ENCODE measurements at places on chromosomes 6 and 20.

DNA sequence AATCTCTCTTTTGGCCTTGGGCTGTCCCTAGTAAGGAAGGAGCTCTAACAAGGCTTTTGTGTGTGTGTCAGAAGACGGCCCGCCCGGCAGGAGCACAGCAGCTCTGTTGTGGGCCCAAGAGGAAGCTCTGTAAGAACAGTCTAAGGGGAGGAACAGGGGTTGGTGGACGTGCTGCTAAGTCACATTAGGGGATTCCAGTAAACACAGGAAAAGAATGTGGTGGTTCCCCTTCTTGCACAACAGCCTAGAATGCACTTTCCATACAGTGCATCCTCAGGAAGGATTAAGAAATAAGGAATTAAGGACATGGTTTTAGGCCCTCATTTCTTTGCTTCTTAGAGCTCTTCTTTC is 114.5 kb downstream of the RNF144B start:
- peak; percentile 23 for DNase-seq

DNA sequence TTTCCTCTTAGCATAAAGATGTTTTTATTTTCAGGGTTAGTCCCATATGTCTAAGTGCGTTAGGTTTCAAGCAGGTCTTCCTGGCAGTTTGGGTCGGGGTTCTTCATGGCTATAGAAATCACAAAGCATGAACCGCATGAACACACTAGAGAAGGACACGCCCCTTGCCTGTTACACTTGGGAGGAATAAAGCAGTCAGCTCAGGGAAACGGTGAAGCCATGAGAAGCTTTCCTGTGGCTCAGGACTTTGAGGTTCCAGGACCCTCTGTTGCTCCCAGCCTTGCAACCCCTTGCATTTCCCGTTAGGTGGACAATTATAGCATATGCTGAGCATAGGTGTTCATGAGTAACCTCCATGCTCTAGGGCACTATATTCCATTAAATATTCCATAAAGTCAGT is 96.7 kb downstream of the SYCP2 start:
- no peak for DNase-seq

DNA sequence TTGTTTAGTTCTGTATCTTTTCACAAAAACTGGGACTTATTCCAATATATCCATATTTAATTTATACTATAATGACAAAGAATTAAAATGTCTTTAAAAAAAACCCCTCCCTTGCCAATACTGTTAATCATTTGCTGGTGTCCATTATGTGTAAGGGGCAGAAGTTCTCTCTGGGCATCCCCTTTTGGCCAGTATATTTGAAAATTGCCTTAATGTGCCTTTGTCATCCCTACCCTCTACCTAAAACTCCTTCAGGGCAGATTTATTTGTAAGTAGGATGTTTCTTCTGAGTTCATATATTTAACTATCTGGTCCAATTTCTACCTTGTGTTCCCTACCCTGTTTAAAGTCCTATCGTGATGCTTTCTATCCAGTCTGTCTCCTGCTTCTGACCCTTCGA is 62.9 kb downstream of the ARHGAP18 start:
- no peak for DNase-seq

GRCh38 chr20:20827992-20828597 is 115.7 kb upstream of the RALGAPA2 start:
- DNase-seq = no peak

GRCh38 chr6:163207431-163208383 is 206.8 kb upstream of the QKI start:
- no peak for DNase-seq

DNA sequence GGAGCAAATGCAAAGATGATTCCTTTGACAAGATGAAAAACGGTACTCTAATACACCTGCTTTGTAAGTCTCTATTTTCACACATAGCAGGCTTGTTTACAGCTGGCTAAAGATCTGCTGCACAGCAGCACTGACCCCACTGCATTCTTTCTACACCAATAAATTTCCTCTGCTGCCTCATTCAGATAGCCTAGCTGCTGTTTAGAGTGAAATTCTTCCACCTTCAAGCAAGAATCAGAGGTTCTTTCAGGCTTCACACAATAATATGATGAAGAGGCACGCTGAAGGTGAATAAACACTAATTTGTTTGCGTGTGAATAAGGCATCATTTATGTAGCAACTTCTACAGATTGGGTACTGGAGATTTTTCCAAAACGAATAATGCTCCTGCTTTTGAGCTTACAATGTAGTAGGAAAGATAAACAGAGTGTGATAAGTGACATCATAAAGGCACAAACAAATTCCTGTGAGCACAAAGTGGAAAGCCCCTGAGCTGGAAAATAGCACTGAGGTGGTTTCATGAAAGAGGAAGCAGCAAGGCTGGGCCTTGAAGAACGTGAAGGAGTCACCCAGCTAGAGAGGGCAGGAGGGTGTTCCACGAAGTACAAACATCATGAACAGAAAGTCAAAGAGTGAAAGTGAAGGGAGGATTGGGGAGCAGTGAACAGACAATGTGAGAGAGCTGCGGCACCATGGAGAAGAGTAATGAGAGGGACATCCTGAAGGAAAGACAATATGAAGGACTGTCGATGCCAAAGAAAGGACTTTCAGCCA is 543.4 kb downstream of the CD83 start:
- DNase-seq = peak; percentile 17

DNA sequence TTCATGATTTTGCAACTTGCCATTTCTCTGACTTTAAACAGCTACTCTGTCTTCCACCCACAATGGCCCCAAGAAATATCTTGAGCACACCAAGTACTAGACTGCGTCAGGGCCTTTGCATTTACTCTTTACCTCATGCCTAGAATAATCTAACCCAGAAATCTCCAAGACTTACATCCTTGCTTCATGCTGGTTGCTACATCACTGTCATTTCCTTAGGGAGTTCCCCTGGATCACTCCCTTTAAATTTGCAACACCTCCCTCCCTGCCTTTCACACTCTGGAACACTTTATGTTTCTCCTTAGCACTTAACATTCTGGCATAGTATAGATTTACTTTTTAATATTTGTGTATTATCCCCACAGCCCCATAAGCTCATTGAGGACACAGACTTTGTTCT is 4.9 kb upstream of the ELOVL5 start:
- no peak for DNase-seq

- no peak for DNase-seq
Observed at GRCh38 chr6:7238526-7238899, 74.5 kb downstream of the SSR1 start.

GRCh38 chr20:58623579-58624473 is 27.3 kb upstream of the STX16 start:
- peak; percentile 98 for DNase-seq

GRCh38 chr20:44362466-44362940 is 7.0 kb downstream of the HNF4A start:
- DNase-seq = no peak

GRCh38 chr20:1415667-1416468 is 23.0 kb upstream of the FKBP1A start:
- DNase-seq = peak; percentile 94

DNA sequence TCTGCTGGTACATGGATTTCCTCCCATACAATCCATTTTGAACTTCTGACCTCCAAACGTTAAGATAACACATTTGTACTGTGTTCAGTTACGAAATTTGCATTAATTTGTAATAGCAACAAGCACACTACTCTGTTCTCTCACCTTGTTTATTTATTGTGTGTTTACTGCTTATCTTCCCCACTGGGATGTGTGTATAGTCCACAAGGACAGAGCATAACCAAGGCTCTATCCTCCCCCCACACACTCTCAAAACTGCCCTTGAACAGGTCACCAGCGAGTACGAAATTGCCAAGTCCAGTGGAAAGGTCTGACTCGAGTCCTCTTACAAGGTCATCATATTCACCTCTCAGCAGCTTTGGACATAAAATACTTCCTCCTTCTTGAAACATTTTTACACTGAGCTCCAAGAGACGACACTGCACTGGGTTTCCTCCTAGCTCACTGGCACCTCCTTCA is 18.6 kb downstream of the ADTRP start:
- DNase-seq = no peak

DNA sequence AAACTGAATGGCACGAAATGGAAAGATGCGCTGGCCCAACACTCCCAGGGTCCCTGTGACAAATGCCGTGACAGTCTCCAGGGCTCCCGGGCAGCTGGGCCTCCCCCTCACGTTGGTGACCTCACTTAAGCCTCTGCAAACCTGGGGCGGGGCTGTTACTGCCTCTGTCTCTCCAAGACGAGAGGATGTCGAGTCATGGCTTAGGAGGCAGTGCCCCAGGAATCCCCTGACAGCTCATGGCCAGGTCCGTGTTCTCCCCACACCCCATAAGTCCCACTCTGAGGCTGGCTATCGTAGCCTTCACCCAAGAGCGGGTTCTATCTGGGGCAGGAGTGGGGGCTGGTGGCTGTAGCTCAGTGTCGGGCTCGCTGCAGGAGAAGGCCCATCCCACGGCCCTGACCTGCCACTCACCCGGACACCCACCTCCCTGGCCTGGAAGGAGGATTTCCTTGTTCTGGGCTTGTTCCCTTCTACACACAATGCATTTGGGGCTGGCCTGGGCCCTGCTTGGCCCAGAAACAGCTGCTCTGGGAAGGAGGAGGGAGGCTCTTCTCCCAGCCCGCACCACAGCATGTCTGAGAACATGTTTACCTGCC is 5.6 kb upstream of the RPS21 start:
- DNase-seq = peak; percentile 67

DNA sequence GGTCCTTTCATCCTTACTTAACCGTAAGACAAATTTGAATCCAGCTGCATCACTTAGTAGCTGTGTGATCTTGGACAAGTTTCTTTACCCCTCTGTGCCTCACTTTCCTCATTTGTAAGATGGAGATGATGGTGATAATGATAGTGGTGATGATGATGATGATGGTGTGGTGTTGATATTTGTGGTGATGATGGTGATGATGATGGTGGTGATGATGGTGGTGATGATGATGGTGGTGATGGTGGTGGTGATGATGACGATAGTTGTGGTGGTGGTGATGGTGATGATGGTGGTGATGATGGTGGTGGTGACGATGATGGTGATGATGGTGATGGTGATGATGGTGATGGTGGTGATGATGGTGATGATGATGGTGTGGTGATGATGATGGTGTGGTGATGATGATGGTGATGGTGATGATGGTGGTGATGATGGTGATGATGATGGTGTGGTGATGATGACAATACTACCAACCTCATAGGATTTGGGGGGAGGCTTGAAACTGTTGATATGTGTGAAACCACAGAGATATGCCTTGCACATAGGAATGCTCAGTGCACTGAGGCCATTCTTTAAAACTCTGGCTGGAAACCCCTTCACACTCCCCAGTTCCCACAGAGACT is 233.2 kb downstream of the LY86 start:
- no peak for DNase-seq

GRCh38 chr6:10484912-10485311 is 36.2 kb upstream of the GCNT2 start:
- DNase-seq = no peak

DNA sequence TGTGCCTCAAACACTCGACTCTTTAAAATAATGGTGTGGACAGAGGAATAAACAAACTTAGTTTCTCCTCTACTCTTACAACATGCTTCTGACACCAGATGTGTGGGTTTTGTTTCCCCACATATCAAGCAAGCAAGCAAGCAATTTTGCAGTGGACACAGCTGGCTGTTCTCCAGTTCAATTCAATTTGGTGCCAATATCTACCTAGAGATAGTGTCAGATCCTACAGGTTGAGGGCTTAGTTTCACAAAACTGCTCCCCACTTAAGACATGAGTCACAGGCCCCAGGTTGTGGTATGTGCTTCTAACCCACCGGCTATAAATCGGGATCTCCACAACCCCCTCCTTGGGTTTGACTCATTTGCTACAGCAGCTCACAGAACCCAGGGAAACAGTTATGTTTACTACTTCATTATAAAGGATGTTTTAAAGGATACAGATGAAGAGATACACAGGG is 131.4 kb upstream of the TRAF3IP2 start:
- DNase-seq = peak; percentile 59

DNA sequence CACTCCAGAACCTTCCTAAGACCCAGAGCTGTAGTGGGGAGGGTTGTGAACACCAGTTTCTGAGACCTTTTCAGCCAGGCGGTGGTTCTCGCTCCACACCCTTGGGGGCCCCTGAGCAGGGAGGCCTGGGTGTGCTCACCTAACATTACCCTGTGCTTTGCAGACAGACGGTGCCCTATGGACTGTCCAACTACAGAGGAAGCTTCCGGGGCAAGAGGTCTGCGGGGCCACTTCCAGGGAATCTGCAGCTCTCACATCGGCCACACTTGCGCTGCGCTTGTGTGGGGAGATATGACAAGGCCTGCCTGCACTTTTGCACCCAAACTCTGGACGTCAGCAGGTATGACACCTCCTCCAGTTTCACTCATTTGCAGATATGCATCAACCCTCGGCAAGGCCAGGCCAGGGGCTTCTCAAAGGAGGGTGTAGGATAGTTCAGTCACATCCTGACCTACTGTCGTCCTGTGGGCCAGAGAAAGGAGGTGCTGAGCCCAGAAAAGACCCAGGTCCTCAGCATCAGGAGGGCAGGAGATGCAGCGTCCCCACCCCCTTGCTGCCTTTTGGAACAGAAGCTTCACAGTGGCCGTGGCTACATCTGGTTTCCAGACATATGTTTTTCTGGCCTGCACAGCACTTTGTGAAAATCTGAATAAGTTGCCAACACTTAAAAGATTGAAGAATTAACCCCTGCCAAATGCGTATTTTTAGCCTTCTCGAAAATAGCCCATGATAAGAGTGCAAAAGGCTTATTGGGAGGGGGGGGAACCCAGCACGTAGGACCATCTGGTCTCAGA is 20.6 kb downstream of the EDN3 start:
- no peak for DNase-seq

DNA sequence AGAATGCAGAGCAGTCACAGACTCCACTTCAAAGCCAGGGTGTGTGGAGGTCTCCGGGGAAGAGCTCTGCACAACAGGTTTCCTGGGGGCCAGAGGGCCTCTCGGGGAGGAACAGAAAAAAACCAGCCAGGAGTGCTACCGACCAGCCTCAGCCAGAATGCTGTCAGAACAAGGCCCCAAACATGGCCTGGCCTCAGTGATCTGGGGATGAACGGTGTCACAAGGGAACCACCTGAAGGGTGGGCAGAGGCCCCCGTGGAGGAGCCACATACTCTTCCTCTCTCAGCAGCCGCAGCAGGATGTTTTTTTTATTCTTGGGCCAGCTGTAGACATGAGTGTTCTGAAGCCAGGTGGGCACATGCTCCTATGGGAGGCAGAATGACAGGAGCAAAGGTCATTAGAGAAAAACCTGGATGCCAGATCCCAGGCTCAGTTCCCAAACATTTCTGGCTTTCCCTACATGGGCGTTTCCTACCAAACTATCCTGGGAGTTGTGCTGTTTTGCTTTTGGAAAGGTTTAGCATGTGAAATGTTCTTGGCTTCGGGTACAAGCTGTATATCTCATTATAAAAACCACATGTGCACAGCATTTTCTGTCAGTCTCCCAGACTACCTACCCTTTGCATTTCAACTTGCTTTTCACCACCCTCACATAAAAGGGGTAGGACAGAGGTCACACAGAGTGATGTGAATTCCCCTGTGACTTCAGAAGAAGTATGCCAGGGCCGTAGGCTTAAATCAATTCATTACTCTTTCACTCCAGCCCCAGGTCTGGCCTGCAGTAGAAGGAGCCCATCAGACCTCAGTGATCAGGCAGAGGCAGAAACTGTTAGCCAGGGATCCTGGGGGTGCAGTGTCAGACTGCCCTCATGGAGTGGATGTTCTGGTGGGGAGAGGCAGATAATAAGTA is 46.2 kb downstream of the TRAF3IP2 start:
- no peak for DNase-seq

GRCh38 chr6:40413239-40413638 is 173.9 kb downstream of the LRFN2 start:
- peak; percentile 29 for DNase-seq

Measured in Daoy (cell line).